ENCODE measurements at places on chromosomes 1 and 21. TPM values are rescaled to one million over a fixed set of nuclear protein-coding genes. Genes with fewer than 3 reads are reported as not detected.

- DNase-seq, result no peak
These were observed 177.4 kb downstream of the LBR start for GRCh38 chr1:225250432-225250831.

GRCh38 chr1:47650205-47650604, 212.4 kb downstream of the FOXD2 start:
- DNase-seq, result peak; percentile 98

- no peak for DNase-seq
These were observed 88.1 kb downstream of the COP1 start for GRCh38 chr1:176118985-176119384.

- no peak for DNase-seq
These were observed 66.4 kb downstream of the LMX1A start for GRCh38 chr1:165290148-165290547.

DNA sequence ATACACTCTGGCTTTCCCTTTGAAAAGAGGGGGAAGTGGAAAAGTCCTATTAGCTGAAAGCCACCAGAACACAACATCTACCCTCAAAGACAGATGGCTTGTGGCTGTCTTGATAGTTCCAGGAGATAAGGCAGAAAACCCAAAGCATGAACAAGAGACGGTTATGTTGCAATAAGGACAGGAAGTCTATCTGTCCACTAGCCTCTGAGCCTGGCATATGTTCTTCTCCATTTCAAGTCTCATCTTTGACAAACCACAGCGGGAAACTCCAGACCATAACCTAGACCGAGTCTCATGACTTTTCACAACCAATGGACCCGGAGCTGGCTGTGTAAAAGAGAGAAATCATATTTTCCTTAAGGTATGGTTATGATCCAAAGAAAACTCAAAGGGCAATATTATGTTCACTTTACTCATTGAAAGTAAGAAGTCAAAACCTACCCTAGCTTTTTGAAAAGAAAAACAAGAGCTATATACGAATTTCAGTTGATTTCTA, 33.8 kb downstream of the DUSP10 start:
- DNase-seq, result no peak

DNA sequence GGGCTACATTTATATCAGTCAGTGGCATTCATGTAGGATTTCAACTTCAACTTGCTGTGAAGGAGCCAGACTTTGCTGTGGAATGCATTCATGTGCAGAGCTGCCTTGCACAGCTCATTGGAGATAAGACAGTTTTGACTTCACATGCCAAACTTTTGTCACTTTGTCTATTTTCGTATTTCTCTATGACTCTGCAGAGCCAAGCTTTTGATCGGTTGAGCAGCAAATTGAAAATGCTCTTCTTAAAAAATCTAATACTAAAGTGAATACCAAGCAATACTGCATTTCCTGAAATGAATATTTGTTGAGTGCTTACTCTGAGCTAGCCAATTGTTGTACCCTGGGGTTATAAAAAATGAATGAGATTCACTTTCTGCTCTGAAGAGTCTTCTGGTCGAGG, 388.7 kb downstream of the ST6GALNAC3 start:
- no peak for DNase-seq

DNA sequence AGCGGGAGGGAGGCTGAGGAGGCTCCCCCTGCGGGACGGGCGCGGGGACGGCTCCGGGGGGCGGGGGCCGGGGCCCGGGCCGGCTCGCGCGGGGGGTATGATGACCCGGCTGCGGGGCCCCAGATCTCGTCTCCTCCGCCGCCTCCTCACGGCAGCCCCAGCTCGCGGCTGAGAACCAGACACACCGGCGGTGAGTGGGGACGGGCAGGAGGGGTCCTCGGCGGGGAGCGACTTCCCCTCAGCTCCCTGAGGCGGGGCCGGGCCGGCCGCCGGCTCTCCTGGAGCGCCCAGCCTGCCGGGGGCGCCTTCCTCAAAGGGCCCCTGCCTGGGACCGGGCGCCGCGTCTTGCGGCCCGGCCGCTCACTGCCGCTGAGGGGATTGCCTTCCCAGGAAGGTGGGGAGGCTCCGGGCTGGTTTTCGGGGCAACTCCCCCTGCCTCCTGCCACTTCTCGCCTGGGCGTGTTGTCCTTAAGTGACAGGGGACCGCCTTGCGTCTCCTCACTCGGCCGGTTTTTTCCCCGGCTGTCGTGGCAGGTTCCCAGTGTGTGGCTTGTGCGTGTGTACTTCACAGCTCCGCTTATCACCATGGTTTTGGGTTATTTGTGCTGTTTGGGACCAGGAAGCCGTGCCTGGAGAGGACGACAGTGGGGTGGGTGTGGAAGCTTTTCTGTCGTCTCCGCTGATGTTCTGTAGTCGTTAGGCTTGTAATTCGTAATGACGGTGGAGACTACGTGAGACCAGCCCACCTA, 800 bp downstream of the HIPK1 start:
- peak; percentile 56 for DNase-seq

GRCh38 chr1:67953301-67953700, 97.1 kb downstream of the DIRAS3 start:
- DNase-seq, result peak; percentile 79

- peak; percentile 69 for DNase-seq
These were observed 54.8 kb downstream of the OSBPL9 start for GRCh38 chr1:51671527-51672325.

DNA sequence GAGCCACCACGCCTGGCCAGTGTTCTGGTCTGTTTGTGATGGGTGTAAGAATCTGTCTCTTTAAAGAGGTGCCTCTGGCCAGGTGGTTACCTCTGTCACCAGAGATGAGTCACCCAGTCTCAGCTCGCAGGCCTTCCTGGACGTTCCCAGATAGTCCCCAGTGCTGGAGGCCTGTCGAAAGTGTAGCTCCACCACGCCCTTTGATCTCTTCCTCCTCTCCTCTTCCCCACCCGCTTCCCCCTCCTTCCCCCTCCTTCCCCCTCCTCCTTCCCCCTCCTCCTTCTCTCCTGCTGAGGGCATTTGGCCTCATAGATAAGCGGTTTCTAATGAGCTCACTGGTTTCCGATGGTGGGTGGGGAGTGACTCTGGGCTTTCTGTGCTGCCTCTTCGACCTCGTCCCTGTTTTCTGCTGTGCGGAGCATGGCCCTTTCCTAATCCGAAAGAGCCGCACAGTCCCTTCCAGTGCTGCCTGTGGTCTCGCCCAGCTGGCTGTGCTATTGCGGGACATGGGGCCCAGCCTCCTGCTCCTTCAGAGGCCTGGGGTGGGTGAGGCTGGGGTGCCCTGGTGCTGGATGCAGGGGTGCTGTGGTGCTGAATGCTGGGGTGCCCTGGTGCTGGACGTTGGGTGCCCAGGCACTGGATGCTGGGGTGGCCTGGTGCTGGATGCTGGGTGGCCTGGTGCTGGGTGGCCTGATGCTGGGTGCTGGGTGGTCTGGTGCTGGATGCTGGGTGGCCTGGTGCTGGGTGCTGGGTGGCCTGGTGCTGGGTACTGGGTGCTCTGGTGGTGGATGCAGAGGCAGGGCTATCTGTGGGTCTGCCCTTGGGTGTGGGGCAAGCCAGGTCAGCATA, 19.2 kb downstream of the AGPAT3 start:
- DNase-seq, result no peak

DNA sequence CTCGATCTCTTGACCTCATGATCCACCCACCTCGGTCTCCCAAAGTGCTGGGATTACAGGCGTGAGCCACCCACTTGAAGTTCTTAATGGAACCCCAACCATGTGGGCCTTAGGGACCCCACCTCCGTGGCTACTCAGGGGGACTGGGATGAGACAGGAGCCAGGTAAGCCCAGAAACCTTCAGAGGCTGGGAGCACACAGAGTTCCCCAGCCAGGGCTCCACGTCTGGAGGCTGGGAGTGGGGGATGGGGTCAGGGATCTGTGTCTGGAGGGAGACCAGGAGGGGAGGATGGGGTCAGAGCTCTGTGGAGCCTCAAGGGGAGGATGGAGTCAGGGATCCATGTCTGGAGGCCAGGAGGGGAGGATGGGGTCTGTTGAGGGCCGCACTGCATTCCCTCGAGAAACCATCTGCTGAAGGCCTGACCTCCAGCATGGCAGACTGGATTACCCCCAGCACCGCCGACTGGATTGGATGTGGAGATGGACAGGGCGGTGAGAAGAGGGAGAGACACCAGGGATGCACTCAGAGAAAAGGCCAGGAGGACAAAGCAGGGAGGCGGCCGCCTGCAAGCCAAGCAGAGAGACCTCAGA, 2.1 kb upstream of the FTCD start:
- DNase-seq, result no peak

DNA sequence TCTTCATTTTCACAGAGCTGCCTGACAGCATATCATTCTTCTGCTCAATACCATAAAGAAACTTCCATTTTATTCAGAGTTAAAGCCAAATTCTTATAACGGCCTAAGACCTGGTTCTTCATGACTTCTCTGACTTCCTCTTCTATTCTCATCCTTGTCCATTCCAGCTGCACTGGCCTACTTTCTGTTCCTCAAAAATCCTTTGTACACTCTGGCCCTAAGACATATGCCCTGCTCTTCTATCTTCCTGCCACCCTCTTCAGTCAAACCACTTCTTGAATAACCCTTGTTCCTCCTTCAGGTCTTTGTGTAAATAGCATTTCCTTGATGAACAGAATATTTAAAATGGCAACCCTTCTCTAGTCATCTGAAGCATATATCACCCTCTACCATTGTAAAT, 1338.7 kb upstream of the ADGRL2 start:
- no peak for DNase-seq

- no peak for DNase-seq
These were observed 10.6 kb upstream of the CAPZB start for GRCh38 chr1:19495799-19496526.

GRCh38 chr1:43552813-43553212, 22.1 kb downstream of the PTPRF start:
- no peak for DNase-seq

DNA sequence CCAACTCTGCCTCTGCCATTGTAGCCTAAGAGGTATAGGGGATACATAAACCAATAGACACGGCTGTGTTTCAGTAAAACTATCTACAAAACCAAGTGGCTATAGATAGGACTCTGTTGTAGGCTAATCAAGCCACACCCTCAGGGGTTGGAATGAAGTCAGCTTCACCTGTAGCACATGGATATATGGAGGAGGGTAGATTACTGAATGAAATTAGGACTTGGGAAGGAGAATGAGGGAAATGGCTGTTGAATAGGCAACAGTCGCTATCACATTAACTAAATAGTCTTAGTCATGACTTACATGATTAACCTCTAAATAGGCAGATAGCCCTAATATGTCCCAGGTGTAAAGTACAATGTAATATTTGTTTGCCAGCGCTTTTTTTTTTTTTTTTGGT, 49.7 kb downstream of the DESI2 start:
- DNase-seq, result no peak

GRCh38 chr1:30014031-30014430, 709.4 kb downstream of the MATN1 start:
- no peak for DNase-seq

DNA sequence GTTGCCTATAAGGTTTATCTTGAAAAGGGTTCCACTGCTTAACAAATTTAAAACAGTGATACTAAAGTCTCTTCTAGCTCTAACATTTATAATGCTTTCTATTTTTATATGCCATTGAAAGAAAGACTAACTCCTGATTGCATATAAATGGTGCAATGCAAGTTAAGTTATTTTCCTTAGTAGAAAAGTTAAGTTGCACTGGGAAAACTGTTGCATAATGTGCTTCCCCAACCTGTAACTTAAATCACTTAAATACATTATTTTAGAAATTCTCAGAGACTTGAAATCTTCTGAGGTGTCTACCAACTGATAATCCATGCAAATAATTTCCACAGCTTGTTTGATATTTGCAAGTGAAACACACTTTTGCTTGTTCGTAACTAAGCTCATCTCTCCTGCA, 175.0 kb upstream of the HMCN1 start:
- DNase-seq, result no peak

GRCh38 chr1:114457675-114458236, 53.2 kb downstream of the TRIM33 start:
- no peak for DNase-seq

DNA sequence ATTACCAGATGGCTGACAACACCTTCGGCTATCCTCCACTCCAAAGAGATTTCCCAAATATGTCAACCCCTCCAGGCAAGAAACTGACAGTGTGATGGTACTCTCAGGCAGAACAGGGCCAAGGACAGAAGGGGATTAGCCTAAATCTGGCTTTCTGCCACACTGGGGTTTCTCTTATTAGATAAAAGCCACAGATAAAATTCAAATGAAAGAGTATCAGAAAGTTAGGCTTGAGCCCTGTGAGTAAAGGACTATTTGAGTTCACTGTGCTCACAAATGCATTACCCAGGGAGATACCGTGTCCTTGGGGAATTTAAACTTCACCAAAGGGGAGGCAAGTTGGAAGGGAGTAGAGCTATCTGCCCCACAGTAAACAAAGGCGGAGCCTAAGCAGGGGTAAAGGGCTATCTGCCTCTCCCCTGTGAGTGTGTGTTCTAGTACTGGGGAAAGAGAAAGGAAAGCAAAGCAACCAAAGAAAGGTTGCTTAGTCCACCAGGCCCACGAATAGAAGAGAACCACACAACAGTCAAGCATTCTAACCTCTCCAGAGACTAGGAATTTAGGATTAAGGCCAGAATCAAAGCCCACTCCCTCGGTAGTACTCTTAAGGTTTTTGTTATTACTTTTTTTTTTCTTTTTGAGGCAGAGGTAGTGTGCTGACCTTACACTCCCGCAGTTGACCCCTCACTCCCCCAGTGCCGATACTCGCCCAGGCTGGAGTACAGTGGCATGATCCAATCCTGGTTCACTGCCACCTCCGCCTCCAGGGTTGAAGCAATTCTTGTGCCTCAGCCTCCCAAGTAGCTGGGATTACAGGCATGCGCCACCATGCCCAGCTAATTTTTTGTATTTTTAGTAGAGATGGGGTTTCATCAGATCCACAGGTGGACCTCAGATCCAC, 12.7 kb downstream of the TPM3 start:
- DNase-seq, result peak; percentile 19

The EFNA1 gene
- 127 TPM for total RNA-seq

The C1QB gene
- not detected for total RNA-seq

The OR11L1 gene
- not detected for total RNA-seq

The ANGPTL1 gene
- total RNA-seq, result 0.22 TPM

The RGS8 gene
- total RNA-seq, result not detected

The C1orf94 gene
- not detected for total RNA-seq

The CFHR4 gene
- not detected for total RNA-seq

The CD5L gene
- not detected for total RNA-seq

Measured in lung microvascular endothelial cell (primary cell).